ENCODE measurements at places on chromosomes 6 and 20.

GRCh38 chr6:1415416-1416063 is 26.2 kb downstream of the FOXF2 start:
- DNase-seq = no peak

DNA sequence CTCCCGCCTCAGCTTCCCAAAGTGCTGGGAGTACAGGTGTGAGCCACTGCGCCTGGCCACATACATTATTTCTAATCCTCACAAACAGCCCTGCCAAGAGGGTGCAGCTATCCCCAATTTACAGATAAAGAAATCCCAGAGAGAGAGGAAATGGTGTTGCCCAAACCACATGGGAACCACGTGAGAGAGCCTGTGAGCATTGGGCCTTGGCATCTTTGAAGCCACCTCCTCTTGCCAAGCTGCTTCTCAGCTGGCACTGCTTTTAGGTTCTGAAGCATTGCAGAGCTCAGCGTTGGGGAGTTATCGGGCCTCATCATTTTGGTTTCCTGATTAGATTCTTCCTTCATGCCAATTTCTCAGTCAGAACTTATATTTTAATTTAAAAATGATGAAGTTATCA is 80.3 kb downstream of the CTNNBL1 start:
- DNase-seq = no peak

DNA sequence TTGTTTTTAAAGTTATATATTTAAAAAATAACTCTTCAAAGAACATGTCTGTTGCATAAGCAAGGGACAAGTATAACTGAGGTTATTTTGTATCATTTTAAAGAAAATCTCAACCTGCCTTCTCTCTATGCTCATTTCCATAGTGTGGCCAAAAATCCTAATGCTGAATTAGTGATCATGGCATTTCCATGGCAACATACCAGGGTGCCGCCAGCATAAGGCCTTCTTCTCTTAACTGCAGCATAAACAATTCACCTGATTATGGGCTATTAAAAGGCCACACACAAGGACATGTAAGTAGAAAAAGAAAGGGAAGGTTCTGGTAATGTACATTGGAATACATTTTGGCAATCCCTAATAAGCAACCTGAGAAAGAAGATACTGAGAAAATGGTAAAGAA is 95.1 kb upstream of the RNF217 start:
- no peak for DNase-seq

GRCh38 chr20:56371977-56372376 is 13.2 kb downstream of the FAM210B start:
- no peak for DNase-seq

- DNase-seq = no peak
Observed at GRCh38 chr6:38646166-38646878, 6.6 kb upstream of the BTBD9 start.

DNA sequence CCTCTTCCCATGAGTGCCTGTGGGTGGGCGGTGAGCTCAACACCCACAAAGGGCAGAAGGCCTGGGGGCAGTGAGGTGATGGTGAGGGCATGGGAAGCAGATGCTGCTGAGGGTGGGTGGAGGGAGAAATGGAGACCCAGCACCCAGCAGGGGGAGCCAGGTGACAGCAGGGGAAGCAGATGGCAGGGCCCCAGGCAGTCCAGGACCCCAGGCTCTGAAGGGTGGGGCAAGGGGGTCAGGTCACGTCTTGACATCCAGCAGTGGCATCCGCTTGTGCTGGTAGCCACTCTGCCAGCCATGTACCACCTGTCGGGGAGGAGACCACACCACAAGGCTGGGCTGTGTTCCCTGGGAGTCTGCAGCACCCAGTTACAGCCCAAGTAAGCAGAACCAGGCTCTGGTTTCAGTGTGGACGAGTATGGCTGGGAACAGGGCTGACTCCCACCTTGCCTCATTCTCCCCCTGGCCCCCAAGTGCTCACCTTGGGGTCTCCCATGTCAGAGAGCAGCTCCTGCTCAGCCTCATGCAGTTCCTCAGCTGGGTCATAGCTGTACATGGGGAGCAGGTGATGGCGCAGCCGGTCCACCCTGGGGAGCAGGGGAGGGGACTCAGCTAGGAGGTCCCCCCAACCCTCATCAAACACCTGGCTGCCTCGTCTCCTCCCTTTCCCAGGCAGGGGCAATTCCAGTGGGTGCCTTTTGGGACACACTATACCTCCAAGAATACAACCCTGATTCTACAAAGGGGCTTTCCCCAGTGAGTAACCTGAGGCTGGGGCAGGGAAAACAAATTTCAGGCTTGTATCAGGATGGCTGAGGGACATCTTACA is 2.0 kb downstream of the SMIM29 start:
- no peak for DNase-seq

DNA sequence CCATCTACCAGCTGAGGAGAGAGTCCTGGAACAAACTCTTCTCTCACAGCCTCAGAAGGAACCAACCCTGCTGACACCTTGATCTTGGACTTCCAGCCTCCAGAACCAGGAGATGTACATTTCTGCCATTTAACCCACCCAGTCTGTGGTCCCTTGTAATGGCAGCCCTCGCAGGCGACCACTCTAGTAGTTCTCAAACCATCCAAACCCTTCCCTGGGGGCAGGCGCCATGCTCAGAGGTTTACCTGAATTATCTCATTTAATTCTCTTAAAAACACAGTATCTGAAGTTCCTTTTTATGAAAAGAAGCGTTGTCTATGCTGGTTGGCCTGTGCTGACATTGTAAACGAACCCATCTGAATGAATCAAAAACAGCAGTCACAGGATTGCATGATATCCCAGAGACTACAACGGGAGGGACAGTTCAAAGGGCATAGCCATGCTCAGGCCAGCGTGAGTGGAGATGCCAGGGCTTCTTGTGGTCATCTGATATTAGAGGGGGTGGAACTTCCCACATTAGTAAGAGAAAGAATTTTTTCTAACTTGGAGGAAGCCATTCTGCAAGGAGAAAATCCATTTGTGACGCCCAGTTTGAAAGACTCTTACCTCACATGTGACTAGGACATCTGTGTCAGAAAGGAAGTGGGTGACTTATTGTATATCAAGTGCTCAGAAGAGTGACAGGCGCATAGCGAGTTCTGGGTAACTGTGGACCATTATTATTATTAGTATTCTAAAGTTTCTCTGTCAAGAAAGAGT is 17.2 kb upstream of the TAGAP start:
- no peak for DNase-seq

GRCh38 chr6:160180706-160181105 is 59.1 kb downstream of the SLC22A1 start:
- no peak for DNase-seq

GRCh38 chr6:44771647-44772415 is 384.3 kb downstream of the CDC5L start:
- no peak for DNase-seq

GRCh38 chr6:83068616-83069015 is 1.1 kb downstream of the DOP1A start:
- no peak for DNase-seq

DNA sequence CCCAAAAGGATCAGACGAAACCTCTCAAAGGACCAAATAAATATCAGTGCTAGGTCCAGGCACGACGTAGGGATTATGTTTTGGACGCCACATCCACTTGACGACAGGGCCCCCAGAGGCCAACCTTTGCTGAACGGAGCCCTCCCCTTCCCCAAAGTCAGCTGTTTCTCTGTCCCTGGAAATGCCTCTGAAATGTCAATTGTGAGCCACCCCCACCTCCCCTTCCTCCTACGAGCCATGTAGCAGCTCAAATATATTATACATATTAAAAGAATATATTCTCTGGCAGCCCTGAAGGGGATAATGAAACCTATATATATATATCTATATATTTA is 39.6 kb upstream of the BLCAP start:
- DNase-seq = no peak

GRCh38 chr6:93079061-93079460 is 340.3 kb downstream of the EPHA7 start:
- no peak for DNase-seq

DNA sequence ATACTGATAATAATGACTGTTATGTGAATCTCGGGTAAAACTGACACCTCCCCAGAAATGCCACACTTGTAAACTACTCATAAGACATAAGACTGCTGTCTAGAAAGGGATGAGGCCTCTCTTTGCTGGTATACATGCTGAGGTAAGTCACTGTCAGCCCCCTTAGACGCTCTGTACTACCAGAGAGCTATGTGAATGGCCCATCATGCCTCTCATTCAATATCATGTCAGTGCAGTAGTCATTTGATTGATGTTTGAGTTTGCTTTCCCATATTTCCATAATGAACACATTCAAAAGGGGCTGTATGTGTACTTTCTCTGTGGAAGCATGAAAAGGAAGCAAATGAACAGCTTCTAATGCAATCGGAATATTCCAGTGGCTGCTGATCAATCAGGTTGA is 119.4 kb upstream of the AGPAT4 start:
- no peak for DNase-seq

- no peak for DNase-seq
Observed at GRCh38 chr6:96162711-96163120, 146.9 kb downstream of the FUT9 start.

- DNase-seq = no peak
Observed at GRCh38 chr6:156175433-156175832, 601.7 kb upstream of the ARID1B start.

DNA sequence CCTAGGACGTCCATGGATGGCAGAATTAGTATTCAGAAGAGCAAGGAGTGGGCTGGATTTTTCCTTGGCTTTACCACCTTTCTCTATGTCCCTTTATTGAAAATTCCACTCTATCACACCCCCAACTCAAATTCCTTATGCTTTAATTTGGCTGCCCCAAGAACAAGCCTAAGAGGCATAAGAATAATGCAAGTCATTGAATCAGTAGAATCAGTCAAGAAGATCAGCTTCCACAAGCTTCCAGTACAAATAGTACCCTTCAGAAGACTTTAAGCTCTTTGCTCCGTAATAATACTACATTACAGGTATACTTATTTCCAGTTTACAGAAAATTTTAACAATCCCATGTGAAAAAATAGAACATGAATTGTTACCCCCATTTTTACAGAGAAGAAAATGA is 51.0 kb upstream of the SNAP25 start:
- DNase-seq = no peak

- no peak for DNase-seq
Observed at GRCh38 chr20:46355778-46356177, 47.5 kb upstream of the CDH22 start.

GRCh38 chr20:32142991-32143390 is 33.5 kb downstream of the TM9SF4 start:
- DNase-seq = no peak

GRCh38 chr20:49230021-49230420 is 10.8 kb downstream of the DDX27 start:
- DNase-seq = no peak

DNA sequence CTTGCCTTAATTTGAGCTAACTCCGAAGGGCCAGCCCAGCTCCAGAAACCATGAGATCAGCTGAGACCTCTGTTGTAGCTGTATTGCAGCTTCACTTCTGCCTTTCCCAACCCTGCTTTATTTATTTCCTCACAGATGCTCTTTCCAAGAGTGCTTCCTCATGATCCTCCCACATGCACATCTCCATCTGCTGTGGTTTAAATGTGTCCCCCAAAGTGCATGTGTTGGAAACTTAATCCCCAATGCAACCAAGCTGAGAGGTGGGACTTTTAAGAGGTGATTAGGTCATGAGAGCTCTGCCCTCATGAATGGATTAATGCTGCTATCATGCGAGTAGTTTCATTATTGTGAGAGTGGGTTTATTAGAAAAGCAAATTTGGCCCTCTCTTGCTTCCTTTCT is 164.4 kb upstream of the TAB2 start:
- DNase-seq = no peak

- DNase-seq = no peak
Observed at GRCh38 chr6:158782432-158783166, 36.6 kb downstream of the EZR start.

- DNase-seq = no peak
Observed at GRCh38 chr20:61434341-61434781, 182.3 kb downstream of the CDH4 start.

GRCh38 chr6:22468256-22468965 is 101.0 kb upstream of the HDGFL1 start:
- no peak for DNase-seq

DNA sequence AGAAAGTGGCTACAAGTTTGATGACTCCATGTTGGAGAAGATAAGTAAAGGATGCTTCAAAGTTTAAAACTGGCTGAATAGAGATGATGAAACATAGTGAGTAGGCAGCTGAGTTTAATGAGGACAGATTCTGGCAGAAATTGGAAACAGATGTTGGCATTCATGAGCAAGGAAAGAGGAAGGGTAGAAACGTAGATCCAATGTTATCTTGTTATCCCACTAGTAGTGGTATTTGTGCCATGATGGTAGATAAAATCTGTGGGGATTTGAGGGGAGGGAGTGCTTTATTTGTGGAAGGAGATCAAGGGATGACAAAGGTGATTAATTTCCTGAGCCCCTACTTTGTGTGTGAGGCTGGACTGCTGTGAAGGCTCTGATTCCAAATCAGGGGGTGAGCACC is 69.5 kb downstream of the MRAP2 start:
- no peak for DNase-seq

GRCh38 chr6:135236732-135237131 is 55.6 kb downstream of the MYB start:
- no peak for DNase-seq

- peak; percentile 60 for DNase-seq
Observed at GRCh38 chr20:16574656-16575355, 1.6 kb upstream of the KIF16B start.

GRCh38 chr20:58875541-58876134 is 23.1 kb downstream of the GNAS start:
- no peak for DNase-seq

DNA sequence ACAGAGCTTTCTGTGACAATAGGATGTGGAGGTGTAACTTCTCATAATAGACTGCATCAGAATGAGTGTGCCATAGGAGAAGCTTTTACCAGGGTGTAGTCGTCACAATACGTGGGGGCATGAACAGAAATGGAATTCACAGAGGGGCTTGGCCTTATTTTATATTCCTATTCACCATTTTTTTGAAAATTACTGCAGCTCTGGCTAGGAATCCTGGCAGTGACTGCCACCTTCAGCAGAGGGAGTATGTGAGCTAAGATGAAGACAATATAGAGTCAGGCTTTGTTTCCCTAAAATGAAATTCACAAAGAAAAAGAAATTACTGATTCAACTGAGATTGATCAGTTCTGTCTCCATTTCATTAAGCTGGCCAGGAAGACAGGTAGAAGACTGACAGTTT is 13.9 kb downstream of the TOMM6 start:
- no peak for DNase-seq

- no peak for DNase-seq
Observed at GRCh38 chr6:43170417-43170930, 595 bp upstream of the SRF start.

DNA sequence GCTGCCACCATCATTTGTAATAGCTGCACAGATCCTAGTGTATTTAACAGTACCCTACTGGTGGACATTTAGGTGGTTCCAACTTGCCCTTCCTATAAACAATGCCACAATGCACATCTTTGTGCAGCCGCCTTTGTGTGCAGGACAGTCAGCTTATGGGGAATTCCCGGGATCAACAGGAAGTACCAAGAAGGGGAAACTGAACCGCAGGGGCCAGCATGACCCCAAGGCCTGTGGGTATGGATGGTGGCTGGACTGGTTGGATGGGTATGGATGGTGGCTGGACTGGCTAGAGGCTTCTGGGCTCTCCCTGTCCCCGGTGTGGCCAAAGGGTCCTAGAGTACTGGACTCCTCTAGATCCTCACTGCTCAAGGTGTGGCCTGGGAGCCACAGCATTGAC is 46.7 kb downstream of the CEBPB start:
- no peak for DNase-seq

Measured in activated effector memory CD4-positive, alpha-beta T cell treated with Interleukin-2 at 50 U/mL for 16 hours (primary cell).